ENCODE measurements at places on chromosomes 2 and 18.

DNA sequence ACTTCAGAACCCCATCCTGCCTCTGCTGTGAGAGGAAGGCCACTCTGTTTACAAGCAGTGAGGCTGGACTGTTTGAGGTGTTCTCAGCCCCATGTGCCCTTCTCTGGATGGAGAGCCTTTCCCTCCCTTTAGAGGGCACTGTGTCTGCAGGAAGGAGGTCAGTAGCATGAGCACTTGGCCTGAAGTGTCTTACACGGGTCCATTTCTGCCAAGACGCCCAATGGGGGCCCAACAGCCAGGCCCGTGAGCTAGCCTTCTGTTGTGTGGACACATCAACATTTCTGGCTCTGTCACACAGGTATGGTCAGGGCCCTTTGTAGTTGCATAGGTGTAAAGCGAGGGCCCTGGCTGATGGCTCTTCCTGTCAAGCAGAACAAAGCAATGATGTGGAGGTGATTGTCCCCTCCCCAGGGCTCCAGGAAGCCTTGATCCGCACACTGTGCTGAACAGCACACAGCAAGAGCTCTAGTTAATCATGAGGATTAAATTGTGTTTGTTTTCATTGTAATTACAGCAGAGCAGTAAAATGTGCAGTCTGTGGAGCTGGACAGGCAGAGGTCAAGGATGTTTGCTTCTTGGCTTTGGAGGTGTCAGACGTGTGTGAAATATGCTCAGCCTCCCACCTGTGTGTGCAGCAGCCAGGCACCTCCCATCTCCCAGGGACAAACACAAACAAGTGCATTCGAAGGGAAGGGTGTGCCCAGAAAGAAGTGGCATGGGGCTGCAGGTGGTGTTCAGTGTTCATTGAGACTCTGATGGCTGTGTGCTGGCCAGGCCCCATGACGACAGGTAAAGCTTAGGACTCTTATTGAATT lies 132.1 kb downstream of the SH3RF3 start:
- ATAC-seq = peak; percentile 54

DNA sequence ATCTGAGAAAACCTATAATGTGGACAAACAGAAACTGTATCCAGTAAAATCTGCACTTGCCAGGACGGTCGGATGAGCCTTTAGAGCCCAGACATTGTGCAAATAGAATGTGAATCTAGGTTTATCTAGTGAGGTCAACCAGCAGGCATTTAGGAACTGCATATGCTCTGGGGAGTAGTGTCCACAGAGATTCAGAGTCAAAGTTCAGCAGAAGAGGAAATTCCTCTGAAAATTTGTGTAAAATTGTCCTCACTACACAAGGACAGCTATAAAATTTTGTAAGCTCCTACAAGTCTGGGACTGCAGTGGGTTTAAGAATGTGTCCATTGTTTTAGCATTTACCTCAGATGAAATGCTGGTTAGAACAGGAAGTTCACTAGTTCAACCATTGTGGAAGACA lies 9.8 kb upstream of the NDUFV2 start:
- ATAC-seq = no peak

DNA sequence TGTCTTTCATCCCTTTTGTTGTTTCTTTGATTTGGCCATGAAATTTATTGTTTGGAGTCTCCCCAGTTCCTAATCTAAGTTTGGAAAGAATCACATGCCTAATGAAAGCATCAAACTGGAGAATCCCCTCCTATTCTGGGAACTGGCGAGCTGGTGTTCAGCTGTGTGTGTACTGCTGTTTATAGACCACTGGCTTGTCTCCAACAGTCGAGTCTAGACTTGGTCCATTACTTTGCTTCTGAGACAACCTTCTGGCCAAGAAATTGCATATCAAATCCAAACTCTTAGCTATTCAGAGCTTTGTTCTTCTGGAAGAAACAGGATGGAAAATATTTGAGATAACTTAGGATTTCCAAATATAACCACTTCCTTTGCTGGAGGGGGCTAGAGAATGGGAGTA lies 111.5 kb upstream of the THSD7B start:
- no peak for ATAC-seq

GRCh38 chr2:159608723-159609308 lies 7.5 kb downstream of the BAZ2B start:
- ATAC-seq = no peak

DNA sequence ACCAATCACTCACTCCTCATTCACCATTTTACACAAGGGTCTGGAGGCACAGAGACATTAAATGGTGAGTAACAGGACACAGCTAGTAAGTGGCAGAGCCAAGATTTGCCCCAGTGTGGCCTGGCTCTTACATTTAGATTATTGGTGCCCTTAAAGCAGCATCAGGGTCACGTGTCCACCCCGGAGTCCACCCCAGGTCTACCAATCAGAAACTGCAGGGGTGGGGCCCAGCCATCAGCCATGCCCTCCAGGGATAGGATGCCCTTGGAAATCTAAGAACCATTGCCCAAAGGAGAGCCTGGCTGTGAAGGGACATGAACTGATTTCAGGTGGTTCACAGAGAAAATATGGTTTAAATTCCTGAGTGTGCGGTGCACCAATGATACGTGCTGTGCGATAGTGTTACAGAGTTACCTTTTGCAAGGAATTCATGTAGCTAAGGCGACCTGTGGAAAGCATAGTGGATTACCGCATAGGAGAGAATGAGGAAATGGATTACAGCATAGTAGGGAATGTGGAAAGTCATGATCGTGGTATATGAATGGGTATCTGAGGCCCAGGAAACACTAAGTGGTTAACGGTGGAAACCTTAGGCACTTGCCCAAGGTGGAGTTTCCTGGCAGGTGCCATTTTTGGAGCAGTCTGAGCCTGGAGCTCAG lies 17.8 kb downstream of the IGFBP5 start:
- no peak for ATAC-seq

DNA sequence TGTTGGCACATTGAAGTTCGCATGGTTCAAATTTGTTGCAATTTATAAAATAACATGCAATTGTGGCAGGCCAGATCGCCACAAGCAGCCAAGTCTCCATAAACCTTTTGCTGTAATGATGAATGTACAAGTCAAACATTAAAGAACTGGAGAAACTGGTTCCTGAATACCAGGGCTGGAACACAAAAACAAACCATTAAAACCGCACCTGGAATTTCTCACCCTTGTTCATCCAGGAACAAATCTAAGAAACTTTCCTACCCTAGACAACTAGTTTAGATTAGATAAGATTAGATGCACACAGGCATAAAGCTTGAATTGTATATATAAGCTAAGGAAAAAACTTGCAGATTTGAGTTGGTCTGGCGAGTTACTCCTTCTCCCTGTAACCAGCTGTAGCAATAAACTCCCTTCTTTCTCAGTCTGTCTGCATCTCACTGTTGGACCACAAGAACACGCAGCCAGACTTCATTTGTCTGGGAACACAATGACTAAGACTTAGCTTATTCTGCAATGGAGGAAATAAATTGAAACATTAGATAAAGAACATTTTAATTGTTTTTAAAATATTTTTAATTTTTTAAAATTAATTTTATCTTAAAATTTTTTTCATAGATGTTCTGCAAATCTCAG lies 1835.5 kb upstream of the LRRTM1 start:
- ATAC-seq = peak; percentile 17

DNA sequence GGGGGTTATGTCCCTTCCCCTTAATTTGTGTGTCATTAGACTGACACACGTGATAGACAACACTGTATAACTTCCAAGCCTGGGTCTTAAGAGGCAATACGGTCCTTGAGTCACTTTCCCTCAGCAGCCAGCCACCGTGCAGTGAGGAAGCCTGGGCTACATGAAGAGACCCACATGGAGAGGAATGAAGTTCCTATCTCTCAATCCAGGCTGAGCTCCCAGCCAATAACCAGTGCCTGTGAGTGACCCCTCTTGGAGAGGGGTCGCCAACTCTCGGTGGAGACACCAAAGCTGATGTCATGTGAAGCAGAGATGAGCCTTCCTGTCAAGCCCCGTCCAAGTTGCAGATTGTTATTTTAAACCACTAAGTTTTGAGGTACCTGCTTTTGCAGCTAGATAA lies 5.7 kb upstream of the WDSUB1 start:
- ATAC-seq = no peak

- no peak for ATAC-seq
Observed at GRCh38 chr2:177221534-177221933, 8.9 kb downstream of the HNRNPA3 start.

DNA sequence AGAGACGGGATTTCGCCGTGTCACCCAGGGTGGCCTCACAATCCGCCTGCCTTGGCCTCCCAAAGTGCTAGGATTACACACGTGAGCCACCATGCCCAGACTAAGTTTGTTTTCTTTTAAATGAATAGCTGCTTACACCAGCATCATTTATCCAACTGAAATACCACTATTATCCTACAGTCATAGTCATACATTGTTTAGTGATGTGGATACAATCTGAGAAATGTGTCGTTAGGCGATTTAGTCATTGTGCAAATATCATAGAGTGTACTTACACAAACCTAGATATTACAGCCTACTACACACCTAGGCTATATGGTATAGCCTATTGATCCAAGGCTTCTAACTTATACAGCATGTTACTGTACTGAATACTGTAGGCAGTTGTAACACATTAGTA lies 10.3 kb downstream of the ZC3H15 start:
- no peak for ATAC-seq

DNA sequence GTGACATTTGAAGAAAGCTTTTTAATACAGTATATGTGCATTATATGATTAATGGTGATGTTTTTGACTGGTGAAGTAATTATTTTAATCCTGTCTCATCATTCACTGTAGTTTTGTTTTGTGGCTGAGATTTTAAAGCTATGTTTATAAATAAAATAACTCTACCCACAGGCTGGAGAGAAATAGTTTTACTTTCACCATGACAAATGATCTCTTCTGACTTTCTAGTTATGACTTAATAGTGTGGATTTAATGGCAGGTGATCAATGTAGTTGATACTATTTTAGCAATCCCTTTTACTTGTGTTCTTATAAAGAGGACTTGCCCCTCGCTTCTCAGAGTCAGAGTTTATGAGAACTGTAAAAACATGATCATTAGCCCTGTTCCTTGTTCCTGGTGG lies 289.5 kb upstream of the SIX3 start:
- no peak for ATAC-seq

All from esophagus mucosa (tissue), 1 donor.